ENCODE measurements at places on chromosomes 16 and 17.

DNA sequence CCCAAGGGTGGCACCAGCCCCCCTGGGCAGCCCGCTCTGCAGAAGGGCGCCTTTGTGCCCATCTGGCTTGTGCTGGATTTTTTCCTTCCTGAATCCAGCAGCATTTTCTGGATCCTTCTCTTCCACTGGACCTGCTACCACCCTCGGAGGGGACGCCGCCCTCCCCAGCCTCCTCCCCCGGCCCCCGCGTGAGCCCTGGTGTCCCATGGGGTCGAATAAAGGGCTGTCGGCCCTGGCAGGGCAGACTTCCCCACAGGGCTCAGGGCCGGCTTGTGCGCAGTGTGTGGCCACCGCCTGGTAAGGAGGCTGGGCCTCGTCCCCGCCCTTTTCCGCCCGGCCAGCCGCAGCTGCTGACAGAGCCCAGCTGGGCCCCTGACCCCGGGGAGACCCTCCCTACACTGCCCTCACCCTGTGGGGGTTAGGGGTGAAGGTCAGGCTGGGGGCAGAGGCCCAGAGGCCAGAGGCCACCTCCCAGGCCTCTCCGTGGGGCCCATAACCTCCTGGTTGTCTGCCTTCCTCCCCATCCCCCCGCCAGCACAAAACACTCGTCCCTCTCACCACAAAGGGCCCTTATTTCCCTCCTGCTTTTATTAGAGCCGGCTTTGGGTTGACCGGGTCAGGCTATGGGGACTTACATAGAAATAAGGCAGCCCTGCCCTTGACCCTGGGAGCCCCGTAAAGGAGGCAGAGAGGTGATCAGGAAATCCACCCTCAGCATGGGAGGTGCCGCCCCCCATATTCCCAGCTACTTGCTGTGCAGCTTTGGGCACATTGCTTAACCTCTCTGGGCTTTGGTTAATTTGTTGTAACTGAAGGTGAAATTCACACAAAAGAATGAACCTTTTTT lies 179.3 kb upstream of the CIBAR2 start:
- DNase-seq, result no peak

DNA sequence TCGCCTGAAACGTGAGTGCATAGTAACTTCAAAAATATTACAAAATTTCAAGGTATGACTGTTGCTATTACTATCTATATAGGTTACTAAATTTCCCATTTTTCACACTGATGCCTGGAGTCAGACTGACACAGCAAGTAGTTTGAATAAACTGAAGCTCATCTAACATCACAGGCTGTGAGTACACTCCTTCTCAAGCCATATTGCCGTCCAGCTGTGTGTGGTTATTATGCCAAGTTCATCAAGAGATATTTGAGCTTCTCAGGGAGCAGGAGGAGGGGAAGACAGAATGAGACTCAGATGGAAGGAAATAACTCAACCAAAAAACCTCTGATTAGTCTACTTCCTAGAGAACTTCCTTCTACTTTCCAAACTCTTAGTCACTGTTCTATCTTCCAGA lies 473.9 kb downstream of the TOX3 start:
- DNase-seq, result no peak

GRCh38 chr17:63314761-63315160 lies 131.3 kb downstream of the CYB561 start:
- DNase-seq, result no peak

GRCh38 chr16:31213342-31213741 lies 577 bp upstream of the TRIM72 start:
- no peak for DNase-seq

DNA sequence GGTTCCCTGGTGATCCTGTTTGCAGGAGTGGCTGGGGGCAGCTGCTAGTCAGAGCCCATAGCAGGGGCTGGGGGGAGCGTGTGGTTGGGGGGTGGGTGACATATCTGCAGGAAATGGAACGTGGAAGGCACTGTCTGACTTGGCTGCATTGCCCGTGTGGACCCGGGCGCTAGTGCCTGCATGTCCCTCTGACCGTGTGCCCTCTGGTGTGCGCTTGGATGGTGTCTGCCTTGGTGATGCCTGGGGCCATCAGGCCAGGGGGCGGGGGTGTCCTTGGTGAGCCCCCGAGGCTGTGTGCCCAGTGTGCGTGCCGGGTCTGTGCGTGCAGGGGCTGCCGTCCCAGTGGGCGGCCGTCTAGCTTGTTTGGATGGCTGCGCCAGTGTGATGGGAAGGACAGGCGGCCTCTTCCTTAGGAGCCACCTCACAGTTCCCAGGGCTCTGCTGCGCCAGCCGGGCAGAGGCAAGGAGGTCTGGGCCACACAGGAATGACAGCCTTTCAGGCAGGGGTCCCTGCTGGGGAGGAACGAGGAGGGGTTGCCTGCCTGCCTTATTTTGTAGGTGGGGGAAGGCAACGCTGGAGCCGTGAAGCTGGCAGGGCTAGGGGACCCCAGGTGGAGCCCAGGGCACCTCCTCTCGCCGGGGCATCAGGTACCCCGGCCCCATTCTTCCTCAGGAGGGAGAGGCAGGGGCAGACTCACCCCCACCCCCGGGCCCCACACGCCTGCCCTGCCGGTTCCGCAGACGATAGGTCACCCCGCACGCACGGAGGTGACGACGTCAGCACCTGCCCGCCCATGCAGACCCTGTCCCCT lies 693 bp downstream of the NDRG4 start:
- peak; percentile 74 for DNase-seq

GRCh38 chr17:7883781-7884386 lies 4.7 kb upstream of the CHD3 start:
- DNase-seq, result no peak

- DNase-seq, result no peak
Measured at GRCh38 chr16:21611556-21612384, 12.4 kb downstream of the METTL9 start.

DNA sequence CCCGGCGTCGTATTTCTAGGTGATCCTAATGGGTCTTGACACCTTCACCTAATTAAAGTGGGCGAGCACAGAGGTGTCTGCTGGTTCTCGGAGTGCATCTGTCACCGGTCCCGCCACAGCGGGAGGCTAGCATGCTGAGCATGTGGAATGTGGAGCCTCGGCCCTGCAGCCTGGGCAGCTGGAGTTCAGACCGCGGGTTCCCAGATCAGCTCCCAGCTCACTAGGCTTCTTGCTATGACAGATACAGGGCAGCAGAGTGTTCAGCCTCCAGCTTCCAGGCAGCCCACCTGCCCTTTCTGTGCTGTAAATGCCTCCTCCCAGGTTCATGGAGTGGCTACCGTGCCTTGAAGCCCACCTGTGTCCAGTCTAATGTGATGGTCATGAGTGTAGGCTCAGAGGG lies 166.7 kb downstream of the CPPED1 start:
- no peak for DNase-seq

DNA sequence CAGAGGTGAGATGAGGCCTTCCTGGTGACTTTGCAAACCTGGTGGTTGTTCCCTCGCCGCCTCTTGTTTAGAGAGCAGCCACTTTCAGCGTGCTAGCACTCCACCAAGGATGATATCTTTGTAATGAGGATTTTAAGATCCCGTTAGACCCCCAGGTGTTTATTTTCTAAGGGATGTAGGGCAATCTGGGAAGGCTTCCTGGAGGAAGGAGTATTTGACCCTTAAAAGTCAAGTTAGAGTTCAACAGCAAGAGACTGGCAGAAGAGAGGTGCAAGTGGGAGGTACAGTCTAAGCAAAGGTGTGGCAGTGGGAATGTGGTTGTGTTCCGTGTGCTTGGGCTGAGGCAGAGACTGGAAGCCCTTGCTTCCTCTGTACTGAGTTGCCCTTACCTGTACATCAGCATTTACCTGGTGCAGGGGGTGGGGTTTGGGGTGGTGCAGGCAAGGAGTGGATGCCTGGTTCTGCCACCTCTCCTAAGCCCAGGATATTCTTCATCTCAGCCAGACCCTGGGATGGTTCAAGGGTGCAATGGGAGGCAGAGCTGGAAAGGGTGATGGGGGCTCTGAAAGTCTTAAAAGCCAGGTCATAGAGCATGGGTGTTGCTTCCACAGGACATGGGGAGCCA lies 83.6 kb downstream of the SDR42E1 start:
- no peak for DNase-seq

DNA sequence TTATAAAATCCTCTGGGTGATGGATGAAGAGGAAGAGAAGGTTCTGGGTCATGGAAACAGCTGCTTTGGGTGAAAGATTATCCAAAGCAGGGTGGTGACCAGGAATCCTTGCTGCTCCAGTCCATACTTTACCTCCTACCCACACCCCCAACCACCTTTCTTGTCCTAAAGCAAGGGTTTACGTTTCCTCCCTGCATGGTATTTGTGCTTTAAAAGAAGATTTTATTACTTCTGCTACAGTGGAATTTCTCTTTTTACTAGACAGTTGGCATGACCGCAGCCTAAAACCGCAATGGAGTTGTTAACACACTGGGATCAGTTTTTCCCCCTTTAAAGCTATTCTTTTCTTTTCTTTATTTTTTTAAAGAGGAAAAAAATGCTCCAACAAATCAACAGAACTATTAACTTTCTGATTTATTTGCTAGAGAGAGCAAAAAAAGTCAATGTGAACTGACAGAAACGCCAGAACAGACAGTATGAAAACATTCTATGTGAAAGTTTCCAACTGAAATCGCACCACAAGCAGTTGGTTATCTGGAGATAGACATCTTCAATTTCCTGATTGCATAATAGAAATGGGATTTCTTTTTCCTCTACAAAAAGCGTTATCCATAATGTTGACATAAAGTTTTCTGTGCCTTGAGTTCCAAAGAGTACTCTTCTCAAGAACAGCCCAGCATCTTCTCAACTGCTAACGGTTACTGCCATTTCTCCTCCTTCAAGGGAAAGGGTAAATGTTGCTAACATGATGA lies 236.0 kb downstream of the IRX3 start:
- no peak for DNase-seq

All from aorta (tissue), 5 donors.